ENCODE measurements at places on chromosomes 2 and 18.

DNA sequence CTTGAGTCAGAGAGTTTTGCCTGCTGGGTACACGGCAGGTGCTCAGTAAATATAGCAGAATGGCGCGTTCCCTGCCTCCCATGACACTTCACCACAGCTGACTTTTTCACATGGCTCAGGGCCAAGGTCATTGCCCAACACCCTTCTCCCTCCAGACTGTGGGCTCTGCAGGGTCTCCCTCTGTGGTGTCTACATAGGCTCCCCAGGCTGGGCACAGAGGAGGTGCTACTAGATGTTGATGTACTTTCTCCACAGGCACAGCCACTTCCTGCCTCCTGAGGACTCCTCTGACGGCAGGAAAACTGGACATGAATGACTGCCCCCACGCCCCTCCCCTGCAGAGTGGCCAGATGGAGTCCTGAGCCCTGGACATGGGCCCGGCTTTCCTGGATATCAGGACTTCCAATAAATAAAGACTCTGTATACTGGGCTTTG is 4.2 kb downstream of the CHCHD5 start:
- DNase-seq, result no peak

GRCh38 chr18:3283253-3283863 is 21.4 kb downstream of the MYL12B start:
- no peak for DNase-seq

- DNase-seq, result no peak
Measured at GRCh38 chr2:171310889-171311288, 122.9 kb downstream of the METTL8 start.

- DNase-seq, result no peak
Measured at GRCh38 chr2:95310216-95310615, 13.1 kb downstream of the KCNIP3 start.

- DNase-seq, result peak; percentile 21
Measured at GRCh38 chr2:206023183-206023582, 62.8 kb downstream of the INO80D start.

DNA sequence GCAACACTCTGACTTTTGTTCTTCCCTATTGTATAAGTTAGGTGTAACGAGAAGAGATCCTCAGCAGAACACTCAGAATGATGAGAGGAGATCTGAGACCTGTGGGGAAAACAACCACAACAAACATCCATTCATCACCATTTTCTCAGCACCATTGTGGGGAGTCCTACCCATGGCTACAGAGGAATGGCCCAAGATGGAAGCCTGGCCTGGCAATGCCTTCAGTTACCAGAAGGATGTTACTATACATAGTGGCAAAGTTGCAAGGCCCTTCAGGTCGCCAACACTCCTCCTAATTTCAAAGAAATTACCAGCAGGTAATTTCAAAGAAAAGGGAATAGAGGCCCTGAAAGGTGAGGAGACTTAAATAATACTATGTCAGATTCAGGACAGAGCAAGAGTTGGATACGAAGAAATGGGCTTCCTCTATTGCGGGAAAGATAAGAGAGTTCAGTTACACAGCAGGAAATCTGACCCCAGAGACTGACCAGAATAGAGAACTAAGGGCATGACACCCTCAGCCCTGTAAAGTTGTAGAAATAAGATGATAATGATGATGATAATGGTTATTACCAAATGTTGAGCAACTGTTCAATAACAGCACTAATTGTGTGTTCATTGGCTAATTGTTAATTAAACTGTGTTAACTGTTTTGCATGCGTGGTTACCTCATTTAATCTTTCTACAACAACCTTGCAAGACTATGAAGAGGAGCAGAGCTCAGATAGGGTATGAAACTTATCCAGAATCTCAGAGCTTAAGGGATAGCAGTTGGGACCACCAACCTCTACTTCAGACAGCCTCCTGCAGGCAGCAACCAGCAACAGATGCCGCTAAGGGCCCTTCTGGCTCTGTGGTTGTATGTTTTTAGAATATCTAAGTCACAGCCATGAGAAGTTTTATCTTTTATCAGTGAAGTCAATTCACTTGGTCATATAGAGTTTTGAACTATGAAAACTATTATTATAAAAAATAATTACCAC is 37.5 kb downstream of the DHRS9 start:
- no peak for DNase-seq

- no peak for DNase-seq
Measured at GRCh38 chr2:105806996-105807395, 62.3 kb downstream of the NCK2 start.

- no peak for DNase-seq
Measured at GRCh38 chr2:100909534-100910081, 89.7 kb downstream of the NPAS2 start.

DNA sequence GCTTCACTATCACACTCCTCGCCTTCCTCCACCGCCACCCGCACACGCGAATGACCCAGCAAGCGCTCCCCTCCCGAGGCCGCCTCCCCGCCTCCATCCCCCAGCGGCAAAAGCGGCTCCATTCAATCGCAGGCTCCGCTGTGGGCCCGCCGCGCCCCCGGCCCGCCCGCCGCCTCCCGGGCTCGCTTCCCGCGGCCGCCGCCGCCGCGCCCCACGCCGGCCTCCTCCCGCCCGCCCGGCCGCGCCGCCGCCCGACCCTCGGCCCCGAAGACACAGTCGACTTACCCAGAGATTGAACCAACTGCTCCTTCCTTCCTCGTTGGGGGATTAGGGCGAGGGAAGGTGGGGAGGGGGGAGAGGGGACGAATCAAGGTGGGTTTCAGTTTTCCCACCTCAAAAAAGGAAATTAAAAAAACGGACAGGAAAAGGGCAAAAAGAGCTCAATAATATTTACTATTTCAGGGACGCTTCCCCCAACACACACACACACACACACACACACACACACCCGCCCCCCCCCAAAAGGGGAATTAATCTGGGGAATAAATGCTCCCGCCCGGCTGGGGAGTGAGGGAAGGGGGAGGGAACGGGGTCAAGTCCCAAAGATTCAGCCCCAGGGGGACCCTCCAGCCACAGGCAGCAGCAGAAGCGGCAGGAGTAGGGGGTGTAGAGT is 743 bp downstream of the XPO1 start:
- no peak for DNase-seq

DNA sequence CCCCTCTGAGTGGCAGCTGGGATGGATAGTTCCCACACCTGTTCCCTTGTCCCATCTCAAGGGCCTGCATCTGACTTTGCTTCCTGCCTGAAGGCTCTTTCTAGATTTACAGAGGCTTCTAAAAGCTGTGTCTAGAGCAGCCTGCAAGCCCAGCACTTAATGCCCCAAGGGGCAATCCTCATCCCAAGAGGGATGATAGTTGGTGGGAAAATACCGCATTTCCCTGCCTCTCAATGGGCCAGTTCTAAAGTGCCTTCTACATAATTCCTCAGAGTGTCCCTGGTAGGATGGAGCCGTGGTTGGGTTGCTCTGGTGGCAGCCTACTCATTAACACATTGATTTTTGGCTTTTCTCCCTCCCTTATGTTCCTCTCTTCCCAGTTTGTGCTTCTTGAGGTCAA is 29.5 kb downstream of the LAMA3 start:
- no peak for DNase-seq

GRCh38 chr2:163970058-163970813 is 234.4 kb upstream of the FIGN start:
- no peak for DNase-seq
